Stimulated activated CD4-positive, alpha-beta T cell treated with anti-CD3 and anti-CD28 coated beads, Interleukin-15, amount 100 ng/mL, for 1 hour (primary cell): ENCODE measurements at places on chromosomes 1 and 21.

DNA sequence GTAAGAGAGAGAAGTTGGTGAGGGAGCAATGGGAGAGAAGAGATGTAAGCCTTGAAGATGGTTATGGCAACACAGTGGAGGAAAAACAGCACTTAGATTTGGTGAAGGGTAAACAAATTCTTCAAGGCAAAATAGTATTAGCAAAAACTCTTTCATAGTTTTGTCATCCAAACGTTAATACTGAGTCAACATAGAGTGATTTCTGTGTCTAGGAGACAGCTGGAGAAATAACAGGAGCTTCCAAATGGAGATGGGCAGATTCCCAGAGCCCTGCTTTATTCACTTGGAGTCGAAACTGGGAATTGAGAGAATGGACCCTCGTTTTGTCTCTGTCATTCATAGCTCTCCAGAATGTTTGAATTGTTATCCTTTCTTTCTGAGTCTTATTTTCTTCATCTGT is 68.3 kb downstream of the PLA2G4A start:
- DNase-seq: no peak

GRCh38 chr1:61392409-61393242 is 310.3 kb downstream of the NFIA start:
- no peak for DNase-seq

DNA sequence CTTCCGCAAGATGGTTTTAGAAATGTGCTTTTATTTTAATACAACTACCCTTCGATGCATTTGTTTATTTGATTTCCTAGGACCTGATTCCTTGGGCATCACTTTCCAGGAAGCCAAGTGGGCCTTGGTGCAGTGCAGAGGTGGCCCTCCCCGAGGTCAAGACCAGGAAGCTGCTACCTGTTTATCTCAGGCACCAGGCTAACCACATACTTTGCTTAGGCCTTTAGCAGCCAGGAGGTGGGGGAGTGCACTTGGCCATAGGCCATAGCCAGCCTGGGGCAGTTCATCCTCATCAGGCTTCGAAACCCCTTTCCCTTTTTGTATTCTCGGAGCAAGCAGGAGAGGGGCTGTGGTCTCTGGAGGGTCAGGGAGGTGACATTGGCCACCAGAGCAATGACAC is 45.4 kb downstream of the SMYD2 start:
- DNase-seq: no peak

DNA sequence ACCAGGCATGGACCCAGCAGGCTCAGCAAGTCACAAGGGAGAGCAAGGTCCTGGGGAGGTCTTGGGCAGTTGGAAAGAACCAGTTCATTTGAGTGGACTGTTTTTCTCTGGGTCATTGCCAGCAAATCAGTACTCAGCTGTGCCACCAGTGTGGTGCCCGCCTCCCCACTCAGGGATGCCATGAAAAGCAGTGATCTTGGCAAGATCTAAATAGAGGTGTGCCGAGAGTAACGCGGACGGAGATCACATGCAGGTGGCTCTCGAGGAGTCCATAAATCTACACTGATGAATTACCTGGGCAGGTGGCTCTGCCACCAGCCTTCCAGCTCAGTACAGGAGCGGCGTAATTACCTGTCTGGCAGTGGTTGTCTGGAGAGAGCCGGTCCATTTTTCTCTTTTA is 642.2 kb downstream of the PTPRU start:
- no peak for DNase-seq

GRCh38 chr1:11314959-11315358 is 42.0 kb downstream of the UBIAD1 start:
- DNase-seq: no peak

- no peak for DNase-seq
These were observed 15.3 kb downstream of the MFSD2A start for GRCh38 chr1:39970274-39970673.

- DNase-seq: no peak
These were observed 8.2 kb upstream of the TMEM240 start for GRCh38 chr1:1548591-1548990.

GRCh38 chr1:95850763-95851162 is 616.8 kb downstream of the RWDD3 start:
- DNase-seq: no peak

GRCh38 chr21:18298228-18298627 is 53.6 kb downstream of the CHODL start:
- no peak for DNase-seq
